ENCODE measurements at places on chromosomes 12 and 14. TPM values are rescaled to one million over a fixed set of nuclear protein-coding genes. Genes with fewer than 3 reads are reported as not detected.
A peak's percentile ranks its signal among the peaks of the same experiment; 100 is the strongest.

SALL2 gene
- total RNA-seq = 12.2 TPM

DNA sequence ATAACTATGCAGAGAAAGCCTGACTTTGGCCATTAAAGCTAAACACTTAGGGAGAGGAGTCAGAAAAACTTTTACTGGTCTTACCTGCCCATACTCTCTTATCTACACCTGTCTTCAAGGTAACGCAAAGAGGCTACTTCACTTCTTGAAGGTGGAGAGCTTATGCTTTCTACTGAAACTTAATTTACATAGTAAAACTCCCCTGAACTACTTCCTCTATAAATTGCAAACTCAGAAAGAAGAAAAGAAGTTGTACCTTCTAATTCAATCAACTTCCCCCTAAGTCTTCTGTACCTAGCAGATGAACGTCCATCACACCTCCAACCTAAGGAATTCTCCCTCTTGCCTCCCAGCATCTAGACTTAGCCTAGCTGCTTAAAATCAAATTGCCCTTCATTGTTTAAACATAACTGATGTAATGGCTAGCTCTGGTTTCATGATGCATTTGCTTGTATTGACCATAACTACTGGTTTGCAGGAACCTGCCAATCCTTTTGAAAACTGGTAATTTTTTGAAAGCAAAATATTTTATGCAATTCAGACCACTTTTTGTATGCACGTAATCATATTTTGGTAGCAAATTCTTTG lies 87.7 kb downstream of the STON2 start:
- no peaks in the 10 kb centered on the region for H3K36me3 ChIP-seq
- DNase-seq = no peak
- peaks cover 4% of the 10 kb centered on the region for H3K27me3 ChIP-seq
- no peak overlapping the region for H3K27ac ChIP-seq

GRCh38 chr12:46087916-46088439 lies 97.6 kb upstream of the SCAF11 start:
- H3K4me1 ChIP-seq = peaks cover 2% of the 10 kb centered on the region
- H3K27me3 ChIP-seq = no peaks in the 10 kb centered on the region
- DNase-seq = no peak

DNA sequence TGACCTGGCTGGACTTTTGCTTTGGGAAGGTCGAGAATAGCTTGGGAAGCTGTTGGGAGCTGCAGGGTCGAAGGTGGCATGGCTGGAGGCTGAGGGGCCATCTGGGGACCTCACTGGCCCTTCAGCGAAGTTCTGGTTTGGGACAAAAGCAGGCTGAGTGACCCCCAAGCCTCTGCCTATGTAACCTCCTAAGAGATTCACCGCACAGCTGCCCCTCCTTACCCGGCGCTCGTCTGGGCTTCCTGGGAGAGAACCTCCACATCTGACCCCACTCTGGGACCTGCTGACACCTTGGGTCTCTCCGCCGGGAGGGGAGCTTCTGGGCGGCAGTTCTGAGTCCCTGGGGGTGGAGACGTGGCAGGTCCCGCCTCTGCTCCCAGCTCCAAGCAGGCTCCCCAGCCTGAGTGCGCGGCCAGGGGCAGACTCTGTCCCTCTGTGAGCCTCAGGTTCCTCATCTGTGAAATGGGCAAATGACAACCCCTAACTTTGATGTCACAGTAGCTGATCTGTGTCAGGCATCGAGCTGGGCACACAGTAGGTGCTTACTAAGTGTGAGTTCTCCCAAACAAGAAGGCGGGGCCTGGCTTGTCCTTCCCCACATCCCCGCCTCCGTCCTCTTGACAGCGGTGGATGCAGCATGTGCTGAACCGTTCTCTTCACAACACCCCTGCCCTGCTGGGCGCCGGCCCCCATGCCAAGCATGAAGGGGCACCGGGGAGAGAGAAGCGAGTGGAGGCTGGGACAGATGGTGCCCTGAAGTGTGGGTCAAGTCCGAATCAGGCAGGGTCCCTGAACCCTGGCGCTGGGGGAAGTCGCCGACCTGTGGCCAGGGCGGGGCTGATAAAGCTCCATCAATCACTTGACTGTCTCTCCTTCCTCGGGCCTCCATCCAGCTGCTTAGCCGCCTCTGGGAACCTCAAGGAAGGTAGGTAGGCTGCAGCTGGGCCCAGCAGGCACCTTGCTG lies 3.8 kb downstream of the EXOC3L4 start:
- no peaks in the 10 kb centered on the region for H3K36me3 ChIP-seq
- no peak overlapping the region for H3K4me3 ChIP-seq
- H3K27me3 ChIP-seq = no peaks in the 10 kb centered on the region
- no peak for DNase-seq
- no peak overlapping the region for H3K27ac ChIP-seq

DNAJC22 gene
- not detected for total RNA-seq

GRCh38 chr12:52004042-52004648 lies 2.6 kb upstream of the TAMALIN start:
- H3K27me3 ChIP-seq = no peaks in the 10 kb centered on the region
- no peaks in the 10 kb centered on the region for H3K36me3 ChIP-seq
- DNase-seq = peak; percentile 78
- H3K4me1 ChIP-seq = no peaks in the 10 kb centered on the region
- no peak overlapping the region for H3K4me3 ChIP-seq
- no peak overlapping the region for H3K27ac ChIP-seq

KNTC1 gene
- total RNA-seq = 18.4 TPM

DNA sequence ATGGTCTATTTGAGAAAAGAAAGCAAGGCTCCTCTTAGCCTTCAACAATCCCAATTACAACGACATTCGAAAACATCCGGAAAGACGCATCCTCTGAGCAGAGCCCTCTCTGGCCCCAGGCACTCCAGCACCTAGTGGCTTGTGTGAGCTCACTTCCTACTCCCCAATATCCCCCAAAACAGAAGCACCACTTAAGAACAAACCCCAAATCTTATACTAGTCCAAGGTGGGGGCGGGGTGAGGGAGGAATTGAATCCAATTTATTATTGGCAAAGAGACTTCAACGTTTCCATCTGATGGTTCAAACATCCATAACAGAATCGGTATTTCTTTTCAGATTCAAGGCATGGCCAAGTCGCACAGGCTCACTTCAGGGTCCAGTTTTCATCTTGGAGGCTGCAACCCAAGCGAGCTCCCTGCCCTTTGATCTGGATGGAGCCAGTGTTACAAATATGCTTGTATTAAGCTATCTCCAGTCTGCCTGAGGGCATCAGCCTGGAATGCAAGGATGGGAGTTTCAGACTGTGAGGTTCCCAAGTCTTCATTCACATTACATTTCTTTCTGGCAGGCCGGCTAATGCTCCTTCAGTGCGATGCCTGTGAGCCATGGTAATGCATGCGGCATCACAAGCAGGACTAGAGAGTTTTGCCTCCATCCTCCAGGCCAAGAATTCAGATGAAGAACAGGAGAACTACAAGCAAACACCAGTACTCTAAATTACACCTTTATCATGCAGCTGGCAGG lies 132.5 kb upstream of the FOXN3 start:
- no peak for DNase-seq
- H3K36me3 ChIP-seq = no peaks in the 10 kb centered on the region
- no peaks in the 10 kb centered on the region for H3K4me1 ChIP-seq
- H3K27me3 ChIP-seq = no peaks in the 10 kb centered on the region
- no peak overlapping the region for H3K4me3 ChIP-seq

GRCh38 chr14:104505085-104506074 lies 74.2 kb upstream of the C14orf180 start:
- no peaks in the 10 kb centered on the region for H3K36me3 ChIP-seq
- H3K4me3 ChIP-seq = no peak overlapping the region
- DNase-seq = no peak
- H3K27ac ChIP-seq = no peak overlapping the region
